ENCODE measurements at places on chromosomes 11 and 22. TPM values are rescaled to one million over a fixed set of nuclear protein-coding genes. Genes with fewer than 3 reads are reported as not detected.

DNA sequence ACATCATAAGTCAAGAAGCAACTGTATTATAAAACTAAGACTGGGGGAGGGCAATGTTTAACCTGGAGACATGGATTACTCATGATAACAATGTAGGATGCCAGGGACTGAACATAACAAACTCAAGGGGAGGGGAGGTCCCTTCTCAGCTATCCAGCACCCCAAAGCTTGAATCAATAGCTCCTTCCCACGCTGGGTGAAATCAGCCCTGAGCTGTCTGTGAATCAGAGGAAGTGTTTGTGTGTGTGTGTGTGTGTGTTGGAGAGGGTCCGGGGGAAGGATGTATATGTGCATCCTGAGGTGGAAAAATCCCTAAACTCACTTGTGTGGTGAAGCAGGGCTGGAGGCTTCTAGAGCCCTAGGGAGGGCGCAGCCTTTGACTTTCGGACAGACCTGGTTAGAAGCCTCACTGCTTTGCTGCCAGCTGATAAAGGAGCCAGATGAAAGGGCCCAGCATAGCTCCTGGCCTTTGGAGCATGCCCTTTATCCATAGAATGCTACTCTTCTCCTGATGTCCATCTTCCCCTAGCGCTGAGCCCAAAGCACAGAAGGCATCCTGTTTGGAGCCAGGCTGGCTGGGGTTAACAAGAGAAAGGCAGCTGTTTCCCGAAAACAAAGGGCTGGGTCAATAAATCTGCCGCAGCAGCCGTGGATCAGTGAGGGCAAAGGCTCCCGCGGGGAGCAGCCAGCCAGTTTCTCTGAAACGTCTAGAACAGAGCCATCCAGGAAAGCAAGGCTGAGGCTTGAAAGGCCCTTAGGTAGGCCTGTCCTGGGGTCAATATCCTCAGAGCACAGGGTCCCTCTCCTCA lies 35.8 kb downstream of the TNKS1BP1 start:
- no peaks in the 10 kb centered on the region for H3K36me3 ChIP-seq
- no peak for DNase-seq
- no peaks in the 10 kb centered on the region for H3K27me3 ChIP-seq
- H3K4me1 ChIP-seq: peaks cover 13% of the 10 kb centered on the region
- H3K4me3 ChIP-seq: no peak overlapping the region
- H3K27ac ChIP-seq: no peak overlapping the region

- H3K27ac ChIP-seq: no peak overlapping the region
- H3K4me1 ChIP-seq: no peaks in the 10 kb centered on the region
- no peaks in the 10 kb centered on the region for H3K27me3 ChIP-seq
- H3K4me3 ChIP-seq: no peak overlapping the region
- DNase-seq: no peak
These were observed 21.1 kb downstream of the OR5P2 start for GRCh38 chr11:7775689-7776088.

The ARHGAP42 gene
- 43.4 TPM for total RNA-seq

The MAP6 gene
- total RNA-seq: 9.4 TPM

- H3K27ac ChIP-seq: no peak overlapping the region
- DNase-seq: no peak
- no peaks in the 10 kb centered on the region for H3K27me3 ChIP-seq
- H3K4me1 ChIP-seq: no peaks in the 10 kb centered on the region
- no peak overlapping the region for H3K4me3 ChIP-seq
These were observed 1.9 kb downstream of the OR52M1 start for GRCh38 chr11:4546878-4547277.

- H3K4me3 ChIP-seq: no peak overlapping the region
- H3K27ac ChIP-seq: no peak overlapping the region
- H3K36me3 ChIP-seq: no peaks in the 10 kb centered on the region
- no peak for DNase-seq
- no peaks in the 10 kb centered on the region for H3K27me3 ChIP-seq
These were observed 1083.2 kb upstream of the CNTN5 start for GRCh38 chr11:97937501-97937900.

The LUZP2 gene
- not detected for total RNA-seq

DNA sequence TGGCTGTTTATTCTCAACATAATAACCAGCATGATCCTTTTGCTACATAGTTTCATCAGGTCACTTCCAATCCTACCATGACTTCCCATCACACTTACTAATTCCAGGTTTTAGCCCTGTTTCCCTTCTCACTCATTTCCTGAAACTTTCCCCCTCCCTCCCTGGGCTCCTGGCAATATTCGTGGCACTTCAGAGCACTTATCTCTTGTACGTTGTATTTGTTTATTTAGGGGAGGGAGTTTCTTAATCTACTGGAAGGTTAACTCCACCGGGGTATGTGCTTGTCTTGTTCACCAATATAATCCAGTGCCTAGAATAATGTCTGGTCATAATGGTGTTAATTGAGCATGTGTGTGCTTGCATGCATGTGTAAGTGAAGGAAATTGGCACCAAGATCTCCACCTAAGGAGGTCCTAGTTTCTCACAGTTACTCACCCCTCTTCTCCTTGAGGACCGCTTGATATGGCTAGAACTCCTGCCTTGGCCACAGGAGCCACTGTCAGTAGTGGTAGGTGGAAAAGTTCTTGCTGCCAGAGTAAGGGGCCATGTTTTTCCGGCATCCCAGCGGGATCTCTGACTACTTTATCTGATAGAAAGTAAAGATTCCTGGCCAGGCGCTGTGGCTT lies 11.7 kb downstream of the EIF3L start:
- H3K4me3 ChIP-seq: no peak overlapping the region
- H3K36me3 ChIP-seq: peaks cover 31% of the 10 kb centered on the region
- peak; percentile 85 for DNase-seq
- H3K27ac ChIP-seq: peak overlapping the region; percentile 42
- no peaks in the 10 kb centered on the region for H3K27me3 ChIP-seq
- H3K4me1 ChIP-seq: peaks cover 29% of the 10 kb centered on the region

DNA sequence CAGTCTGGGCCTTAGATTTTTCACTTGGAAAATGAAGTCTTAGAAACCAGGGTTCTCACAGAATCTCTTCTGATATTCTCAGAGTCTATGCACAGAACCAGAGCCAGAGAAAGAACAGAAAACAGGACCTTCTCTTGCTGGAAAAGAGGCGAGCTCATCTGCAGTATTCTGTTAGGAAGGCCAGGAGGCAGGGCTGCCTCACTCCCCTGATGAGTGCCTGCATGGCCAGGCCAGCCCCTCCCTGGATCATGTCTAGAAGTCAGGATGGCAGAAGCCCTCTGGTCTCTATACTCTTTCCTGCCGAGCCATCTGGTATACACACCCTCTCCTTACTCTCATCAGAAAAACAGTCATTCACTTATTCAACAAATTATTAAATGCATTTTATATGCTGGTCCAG lies 723 bp downstream of the OR51M1 start:
- no peaks in the 10 kb centered on the region for H3K4me1 ChIP-seq
- H3K27me3 ChIP-seq: no peaks in the 10 kb centered on the region
- H3K27ac ChIP-seq: no peak overlapping the region
- DNase-seq: no peak
- H3K4me3 ChIP-seq: no peak overlapping the region

- peaks cover 9% of the 10 kb centered on the region for H3K36me3 ChIP-seq
- no peak overlapping the region for H3K4me3 ChIP-seq
- no peak for DNase-seq
These were observed 35.6 kb upstream of the ADORA2A start for GRCh38 chr22:24391836-24392217.

The SLC17A6 gene
- total RNA-seq: not detected

DNA sequence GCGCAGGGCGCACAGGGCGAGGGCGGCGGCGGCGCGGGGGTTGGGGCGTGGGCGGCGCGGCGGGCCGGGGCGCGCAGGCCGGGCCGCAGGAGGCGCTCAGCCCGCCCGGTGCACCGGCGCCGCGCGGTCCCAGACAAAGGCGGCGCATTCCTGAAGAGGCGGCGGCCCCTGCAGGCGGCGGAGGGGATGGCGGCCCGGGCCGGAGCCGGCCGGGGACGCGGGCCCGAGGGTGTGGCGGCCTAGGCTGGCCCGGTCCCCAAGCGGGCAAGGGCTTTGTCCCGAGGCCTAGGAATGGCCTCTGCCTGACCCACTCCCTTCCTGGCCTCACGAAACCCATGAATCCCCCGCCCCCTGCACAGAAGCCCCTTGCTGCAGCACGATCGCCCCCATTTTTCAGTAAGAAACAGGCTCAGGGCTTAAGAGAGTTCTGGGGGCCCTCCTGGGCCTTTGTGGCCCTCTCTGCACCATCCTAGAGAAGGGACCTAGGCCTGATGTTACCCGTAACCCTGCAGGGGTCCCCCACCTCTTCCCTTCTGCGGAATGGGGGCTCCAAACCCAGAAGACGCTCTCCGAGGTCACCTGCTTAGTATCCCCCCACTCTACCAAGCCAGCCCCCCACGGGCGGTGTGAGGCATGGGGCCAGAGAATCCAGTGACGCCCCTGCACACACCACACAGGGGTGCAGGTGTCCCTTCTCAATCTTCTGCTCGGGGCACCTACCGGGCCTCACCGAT lies at the start of gene RTN4R:
Gene RTN4R (minus strand): TSS at position 40 of the 734 bp plus-strand sequence. CDS start 226 bp downstream, outside the sequence.
- H3K4me3 ChIP-seq: peak within 1 kb of the TSS; percentile 54
- H3K36me3 ChIP-seq: no peaks in the 10 kb centered on the region
- peaks cover 11% of the 10 kb centered on the region for H3K4me1 ChIP-seq
- H3K27ac ChIP-seq: peak within 1 kb of the TSS; percentile 10
- H3K27me3 ChIP-seq: no peaks in the 10 kb centered on the region

DNA sequence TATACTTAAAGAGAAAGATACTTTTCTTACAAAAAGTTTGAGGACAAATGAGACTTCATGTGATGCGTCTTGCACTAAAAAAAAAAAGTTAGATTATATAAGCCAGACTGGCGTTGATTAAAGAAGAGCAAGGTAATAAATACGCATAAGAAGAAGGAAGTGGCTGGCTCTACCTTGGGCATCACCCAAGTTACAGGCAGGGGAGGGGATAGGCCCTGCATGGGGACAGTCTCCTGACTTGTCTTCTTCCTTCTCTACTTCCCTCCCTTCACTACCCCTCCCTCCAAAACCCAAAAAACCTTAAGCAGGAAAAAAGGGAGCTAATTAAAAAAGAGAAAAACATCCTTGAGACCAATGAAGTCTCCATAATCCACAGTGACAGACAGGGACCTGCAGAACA lies 22.3 kb upstream of the TMA7B start:
- H3K4me3 ChIP-seq: no peak overlapping the region
- no peak overlapping the region for H3K27ac ChIP-seq
- H3K36me3 ChIP-seq: no peaks in the 10 kb centered on the region
- H3K27me3 ChIP-seq: no peaks in the 10 kb centered on the region
- H3K4me1 ChIP-seq: peaks cover 58% of the 10 kb centered on the region

DNA sequence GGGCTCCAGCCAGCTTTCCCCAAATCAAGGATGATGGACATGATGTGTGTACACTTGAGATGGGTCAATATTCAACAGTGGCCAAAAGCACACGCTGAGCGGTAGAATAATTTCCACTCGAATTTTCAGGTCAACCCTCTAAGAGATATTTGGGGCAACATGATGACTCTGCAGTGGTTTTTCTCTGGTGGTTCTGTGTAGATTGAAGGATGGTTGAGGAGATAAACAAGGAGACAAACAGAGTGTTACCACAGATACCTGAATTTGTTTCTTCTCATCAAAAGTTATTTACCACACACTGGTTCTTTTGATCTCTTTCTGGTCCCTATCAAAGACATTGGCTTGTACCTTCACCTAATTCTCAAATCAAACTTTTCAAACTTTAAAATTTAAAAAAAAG lies 242.0 kb downstream of the ETS1 start:
- no peaks in the 10 kb centered on the region for H3K36me3 ChIP-seq
- H3K27ac ChIP-seq: no peak overlapping the region
- peaks cover 33% of the 10 kb centered on the region for H3K4me1 ChIP-seq

- peaks cover 19% of the 10 kb centered on the region for H3K4me1 ChIP-seq
- H3K27me3 ChIP-seq: no peaks in the 10 kb centered on the region
- DNase-seq: no peak
- no peak overlapping the region for H3K27ac ChIP-seq
These were observed 1.1 kb downstream of the HYOU1 start for GRCh38 chr11:119055901-119056300.

DNA sequence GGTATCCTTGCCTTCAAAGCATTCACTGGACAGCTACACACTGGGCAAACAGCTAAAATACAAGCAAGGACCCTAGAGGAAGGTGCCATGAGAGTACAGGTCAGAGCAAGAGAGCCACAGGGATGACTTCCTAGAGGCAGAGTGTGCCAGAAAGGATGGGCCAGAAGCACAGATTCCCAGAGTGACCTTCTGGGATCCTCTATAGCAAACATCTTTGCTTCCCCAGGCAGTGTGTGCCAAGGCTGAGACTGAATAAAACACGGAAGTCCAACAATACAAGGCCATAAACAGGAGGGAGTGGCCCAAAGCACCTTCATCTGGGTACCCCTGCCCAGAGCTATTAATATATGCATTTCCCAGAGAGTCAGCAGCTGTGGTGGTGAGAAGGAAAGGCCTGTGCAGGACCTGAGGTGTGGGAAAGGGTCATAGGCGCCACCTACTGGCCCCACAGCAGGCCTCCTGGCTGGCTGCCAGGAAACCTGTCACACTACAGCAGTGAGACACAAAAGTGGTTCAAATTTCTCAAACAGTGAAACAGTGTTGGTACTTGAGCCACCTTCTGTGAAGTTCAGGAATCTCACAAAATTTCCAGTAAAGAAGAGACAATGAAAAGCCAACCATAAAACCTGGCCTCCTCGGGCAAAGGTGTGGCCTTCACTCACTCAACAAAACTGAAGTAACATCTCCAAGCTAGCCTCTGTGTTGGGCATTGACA lies 20.3 kb downstream of the CLPB start:
- peaks cover 61% of the 10 kb centered on the region for H3K4me1 ChIP-seq
- no peaks in the 10 kb centered on the region for H3K36me3 ChIP-seq
- H3K4me3 ChIP-seq: no peak overlapping the region
- peak overlapping the region; percentile 83 for H3K27ac ChIP-seq
- no peaks in the 10 kb centered on the region for H3K27me3 ChIP-seq
- peak; percentile 96 for DNase-seq

The APOL5 gene
- not detected for total RNA-seq

The BAIAP2L2 gene
- total RNA-seq: 1.5 TPM

DNA sequence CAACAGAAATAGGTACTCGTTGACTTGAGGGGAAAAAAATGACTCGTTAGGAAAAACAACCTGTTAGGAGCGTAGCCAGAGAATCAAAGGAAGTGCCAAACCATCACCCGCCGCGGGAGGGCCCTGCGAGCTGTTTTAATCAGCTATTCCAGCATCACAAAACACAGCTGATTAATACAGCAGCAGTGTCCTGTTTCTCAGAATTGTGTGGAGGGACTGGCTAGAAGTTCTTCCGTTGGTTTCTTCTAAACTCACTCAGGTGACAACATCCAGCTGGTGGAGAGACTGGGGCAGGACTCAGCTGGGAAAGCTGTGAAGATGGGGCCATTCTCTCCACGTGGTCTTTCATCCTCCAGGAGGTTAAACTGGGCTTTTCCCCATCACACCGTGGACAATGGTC lies 28.0 kb downstream of the HSPA8 start:
- H3K36me3 ChIP-seq: no peaks in the 10 kb centered on the region
- no peak for DNase-seq
- H3K27me3 ChIP-seq: no peaks in the 10 kb centered on the region
- H3K4me1 ChIP-seq: no peaks in the 10 kb centered on the region

DNA sequence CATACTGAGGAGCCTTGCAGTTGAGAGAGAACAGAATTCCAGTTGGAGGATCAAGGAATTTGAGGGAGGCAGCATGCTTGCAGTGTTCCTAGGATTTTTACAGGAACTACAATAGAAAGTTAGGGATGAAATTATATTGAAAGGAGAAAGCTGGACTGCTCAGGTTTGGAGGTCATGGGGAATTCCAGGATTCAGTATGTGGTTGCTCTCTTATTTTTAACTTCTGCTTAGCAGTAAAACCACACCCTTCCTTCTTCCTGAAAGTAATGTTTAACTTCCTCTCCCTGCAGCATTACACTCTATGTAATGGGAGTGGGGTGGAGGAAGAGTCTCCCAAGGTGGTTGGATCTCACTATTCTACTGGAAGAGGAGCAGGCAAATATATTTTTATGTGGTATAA lies 31.3 kb downstream of the CTNND1 start:
- no peak for DNase-seq
- peaks cover 25% of the 10 kb centered on the region for H3K36me3 ChIP-seq
- peak overlapping the region; percentile 58 for H3K27ac ChIP-seq
- peaks cover 34% of the 10 kb centered on the region for H3K4me1 ChIP-seq
